ENCODE measurements at places on chromosomes 5 and 9. TPM values are rescaled to one million over a fixed set of nuclear protein-coding genes. Genes with fewer than 3 reads are reported as not detected.

SHISAL2B gene
- total RNA-seq = not detected

CMYA5 gene
- total RNA-seq = 0.05 TPM

SEMA5A gene
- 0.17 TPM for total RNA-seq

LRRC19 gene
- not detected for total RNA-seq

TAS2R1 gene
- total RNA-seq = not detected

FBP2 gene
- not detected for total RNA-seq

ZDHHC12 gene
- 41.0 TPM for total RNA-seq

DCANP1 gene
- not detected for total RNA-seq

PKD2L2 gene
- total RNA-seq = not detected

PCDHB16 gene
- total RNA-seq = 0.17 TPM

MTX3 gene
- total RNA-seq = 7.0 TPM

IGFBPL1 gene
- total RNA-seq = 0.17 TPM

PCDHAC2 gene
- 0.34 TPM for total RNA-seq

SPINK14 gene
- not detected for total RNA-seq

PCDH1 gene
- 94.4 TPM for total RNA-seq

C9orf153 gene
- 0.14 TPM for total RNA-seq

GARIN3 gene
- not detected for total RNA-seq

GMCL2 gene
- not detected for total RNA-seq

SOX30 gene
- 0.09 TPM for total RNA-seq

CLIC3 gene
- total RNA-seq = not detected

TDRD7 gene
- 20.8 TPM for total RNA-seq

GPR150 gene
- 0.05 TPM for total RNA-seq

CDC20B gene
- total RNA-seq = not detected

ZBED3 gene
- total RNA-seq = 6.1 TPM

TRIM36 gene
- 0.34 TPM for total RNA-seq

VDAC1 gene
- total RNA-seq = 261 TPM
